ENCODE measurements at places on chromosomes 3 and 15.

DNA sequence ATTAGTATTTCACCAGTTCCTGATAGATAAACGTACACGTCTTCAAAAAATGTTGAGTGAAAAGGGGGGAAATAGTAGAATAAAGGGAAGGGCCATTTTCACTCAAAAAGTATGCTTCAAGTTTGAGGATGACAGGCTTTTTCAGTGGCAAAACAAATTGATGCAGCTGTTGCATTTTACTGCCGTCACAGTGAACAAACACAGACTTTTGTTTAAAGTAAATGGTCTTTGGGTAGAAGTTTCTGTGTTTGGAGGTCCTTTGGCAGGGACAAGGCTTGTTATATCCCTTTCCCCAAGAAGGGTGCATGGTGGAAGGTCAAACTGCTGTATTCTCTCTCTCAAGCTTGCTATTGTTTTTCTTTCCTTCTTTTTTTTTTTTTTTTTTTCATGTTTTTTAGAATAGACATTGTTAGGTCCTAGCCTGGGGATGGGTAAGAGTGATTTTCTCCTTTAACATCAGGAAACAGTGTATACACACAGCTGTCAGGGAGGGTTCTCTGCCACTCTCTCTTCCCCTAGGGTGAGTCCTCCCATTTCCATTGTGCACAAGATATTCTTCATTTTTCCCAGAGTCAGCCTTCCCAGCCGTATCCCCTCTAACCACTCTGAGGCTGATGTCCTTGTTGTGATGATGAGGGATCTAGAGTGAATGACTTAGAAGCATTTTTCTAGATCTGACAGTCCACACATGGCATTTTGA lies 6.6 kb upstream of the SUCNR1 start:
- peak; percentile 39 for DNase-seq

DNA sequence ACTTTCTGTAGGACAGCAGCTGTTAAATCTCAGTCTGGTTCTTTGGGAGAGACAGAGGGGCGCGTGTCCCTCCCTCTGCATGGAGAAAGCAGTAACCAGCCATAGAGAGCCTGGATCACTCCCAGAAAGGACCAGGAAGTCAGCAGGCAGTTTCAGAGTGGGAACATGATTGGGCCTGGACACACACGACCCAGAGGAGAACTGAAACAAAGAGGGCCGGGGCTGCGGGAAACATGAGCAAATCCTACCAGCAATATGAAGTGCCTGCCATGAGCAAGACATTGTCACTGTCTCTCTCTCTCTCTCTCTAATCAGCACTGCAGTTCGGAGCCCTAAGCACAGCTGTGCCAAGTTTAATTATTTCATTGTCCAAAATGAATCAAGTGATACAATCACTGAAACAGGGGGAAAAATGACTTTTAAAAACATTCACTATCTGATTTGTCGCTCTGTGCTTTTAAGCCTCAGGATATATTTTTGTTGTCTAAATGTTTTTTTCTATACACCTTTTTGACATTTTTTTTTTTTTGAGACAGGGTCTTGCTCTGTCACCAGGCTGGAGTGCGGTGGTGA lies 17.6 kb downstream of the MUC13 start:
- DNase-seq = peak; percentile 9

- DNase-seq = no peak
Measured at GRCh38 chr15:92997821-92998220, 91.2 kb downstream of the RGMA start.

- DNase-seq = no peak
Measured at GRCh38 chr3:187361835-187362234, 6.3 kb upstream of the RTP4 start.

GRCh38 chr3:54713455-54713854 lies 214.4 kb downstream of the LRTM1 start:
- no peak for DNase-seq

DNA sequence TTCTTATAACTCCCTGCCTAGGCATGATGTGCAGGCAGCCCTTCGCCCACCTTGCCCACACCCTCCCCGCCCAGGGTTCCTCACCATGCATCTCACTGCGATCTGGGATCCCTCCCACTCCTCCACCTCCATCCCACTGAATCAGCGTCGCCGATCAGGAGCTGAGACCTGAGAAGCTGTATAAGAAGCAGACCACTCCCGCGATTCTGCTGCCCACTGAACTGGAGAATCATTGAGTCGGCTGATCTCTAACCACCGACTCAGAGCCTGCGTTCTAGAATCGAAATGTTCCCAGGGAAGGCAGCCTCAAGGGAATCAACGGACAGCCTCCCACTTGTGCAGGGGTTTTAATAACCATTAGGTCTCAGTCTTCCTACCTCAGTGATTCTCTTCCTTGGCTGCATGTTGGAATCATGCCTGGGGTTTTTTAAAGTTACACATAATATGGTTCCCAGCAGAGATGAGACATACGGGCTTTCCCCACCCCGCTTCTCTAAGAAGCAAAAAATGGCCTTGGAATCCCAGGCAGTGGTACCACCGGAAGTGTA lies 60.2 kb downstream of the TMEM44 start:
- no peak for DNase-seq

GRCh38 chr15:69167218-69167846 lies 6.9 kb downstream of the GLCE start:
- DNase-seq = no peak

- DNase-seq = no peak
Measured at GRCh38 chr3:113499081-113499480, 15.9 kb downstream of the SPICE1 start.

DNA sequence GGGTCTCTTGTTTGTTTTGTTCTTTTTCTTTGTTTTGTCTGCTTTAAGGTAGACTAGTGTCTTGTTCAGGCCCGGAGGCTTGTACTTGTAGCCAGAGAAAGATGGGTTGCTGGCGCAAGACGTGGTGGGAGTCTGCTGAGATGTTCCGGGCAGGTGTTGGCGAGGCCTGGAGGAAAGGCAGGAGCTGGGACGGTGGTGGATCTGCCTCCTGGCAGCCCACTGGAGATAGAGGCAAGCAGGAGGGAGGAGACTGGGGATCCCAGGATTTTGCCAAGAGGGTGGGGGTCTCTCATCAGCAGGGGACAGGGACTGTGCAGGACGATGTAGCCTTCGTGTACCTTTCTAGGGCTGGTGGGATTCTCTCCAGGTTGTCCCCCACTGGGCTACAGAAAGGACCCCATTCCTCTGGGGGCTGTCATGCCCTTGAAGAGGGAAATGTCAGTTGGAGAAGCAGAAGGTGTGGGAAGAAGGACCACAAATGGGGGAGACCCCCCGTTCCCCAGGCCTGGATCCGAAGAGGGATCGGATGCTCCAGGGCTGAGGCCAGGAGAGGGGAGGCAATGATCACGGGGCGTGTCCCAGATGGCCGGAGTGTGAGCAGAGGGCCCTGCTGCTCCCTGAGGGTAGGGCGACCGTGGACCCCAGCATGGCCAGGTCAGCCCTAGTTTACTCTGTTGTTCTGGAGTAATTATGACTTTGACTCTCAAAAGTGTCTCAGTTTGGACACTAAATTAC lies 7.0 kb downstream of the CHAC1 start:
- no peak for DNase-seq

- DNase-seq = no peak
Measured at GRCh38 chr3:36606871-36607765, 157.2 kb downstream of the DCLK3 start.

DNA sequence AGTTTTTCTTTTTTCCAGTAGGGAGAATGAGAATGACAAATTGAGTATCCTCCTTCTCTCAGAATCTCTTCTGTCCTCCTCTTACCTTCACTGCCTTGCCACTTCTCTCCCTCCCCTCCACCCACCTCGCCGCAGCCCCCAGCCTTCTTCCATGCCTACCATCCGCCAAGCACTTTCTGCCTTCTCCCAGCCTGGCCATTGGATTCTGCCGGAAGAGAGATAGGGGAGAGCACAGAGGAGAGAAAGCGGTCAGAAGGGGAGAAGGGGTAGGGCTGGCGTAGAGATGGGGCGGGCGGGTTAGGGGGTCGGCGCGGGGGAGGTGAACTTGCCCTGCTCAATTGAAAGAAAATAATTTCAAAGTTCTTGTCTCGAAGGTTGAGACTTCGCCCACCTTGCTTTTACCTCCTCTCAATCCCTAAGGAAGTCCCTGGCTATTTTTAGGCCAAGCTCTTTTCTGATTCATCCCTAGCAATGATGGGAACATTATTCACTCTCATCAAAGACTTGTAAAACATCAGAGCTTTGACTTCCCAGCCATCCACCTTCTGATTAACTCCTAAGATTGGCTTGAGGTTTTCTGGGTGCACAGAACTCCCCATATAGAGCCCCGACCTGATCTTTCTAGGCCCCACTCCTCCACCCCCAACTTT lies 811 bp downstream of the C3orf52 start:
- no peak for DNase-seq

GRCh38 chr3:11726146-11726545 lies 82.4 kb upstream of the VGLL4 start:
- no peak for DNase-seq

DNA sequence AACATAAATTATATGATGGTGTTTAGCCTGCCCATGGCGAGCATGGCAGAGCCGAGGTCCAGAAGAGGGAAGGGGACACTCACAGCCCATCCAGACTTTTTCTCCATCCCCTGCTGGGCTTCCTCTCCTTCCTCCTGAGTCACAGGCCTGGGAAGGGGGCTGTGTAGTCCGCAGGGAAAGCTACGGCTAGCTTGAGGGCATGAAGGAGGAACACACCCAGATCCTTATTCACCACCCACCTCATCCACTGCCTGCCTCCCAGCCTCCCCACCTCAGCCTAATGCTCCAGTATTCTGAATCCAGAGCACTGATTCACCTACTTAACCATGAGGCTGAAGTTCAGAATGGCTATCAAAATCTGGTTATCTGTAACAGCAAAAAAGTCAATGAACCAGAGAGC lies 97.8 kb downstream of the OXNAD1 start:
- DNase-seq = no peak
